ENCODE measurements at places on chromosomes 13 and 19.

DNA sequence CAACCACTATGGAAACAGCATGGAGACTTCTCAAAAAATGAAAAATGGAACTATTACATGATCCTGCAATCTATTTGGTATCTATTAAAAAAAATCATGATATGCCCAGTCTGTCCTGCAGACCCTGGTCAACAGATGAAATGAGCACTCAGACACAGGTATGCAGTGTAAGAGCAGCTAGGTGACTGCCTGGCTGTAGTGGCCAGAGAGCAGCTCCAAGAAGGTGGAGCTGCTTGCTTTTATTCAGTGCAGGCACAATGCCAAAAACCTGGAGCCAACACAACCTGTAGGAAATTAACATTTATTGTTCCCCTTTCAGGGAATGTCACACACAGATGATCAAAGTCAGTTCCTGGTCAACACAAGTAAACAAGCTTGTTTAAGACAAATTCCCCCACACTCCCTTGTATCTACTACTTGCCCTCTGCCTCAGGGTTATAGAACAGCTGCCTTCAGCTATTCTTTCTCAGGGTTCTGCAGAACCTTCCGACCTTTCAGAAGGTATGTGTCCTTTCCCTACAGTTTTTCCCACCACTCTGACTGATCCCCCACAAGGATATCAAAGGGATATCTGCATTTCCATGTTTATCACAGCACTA is 933.7 kb upstream of the SLITRK5 start:
- H3K27ac ChIP-seq = no peak overlapping the region
- H3K36me3 ChIP-seq = no peaks in the 10 kb centered on the region
- H3K4me3 ChIP-seq = no peak overlapping the region
- DNase-seq = no peak
- H3K4me1 ChIP-seq = no peaks in the 10 kb centered on the region

GRCh38 chr13:111604097-111604496 is 283.7 kb downstream of the TEX29 start:
- no peaks in the 10 kb centered on the region for H3K36me3 ChIP-seq
- H3K4me3 ChIP-seq = no peak overlapping the region
- H3K27ac ChIP-seq = no peak overlapping the region
- H3K27me3 ChIP-seq = no peaks in the 10 kb centered on the region
- no peaks in the 10 kb centered on the region for H3K4me1 ChIP-seq
- DNase-seq = no peak

- DNase-seq = no peak
- H3K4me3 ChIP-seq = no peak overlapping the region
- H3K36me3 ChIP-seq = no peaks in the 10 kb centered on the region
Measured at GRCh38 chr13:88086577-88086976, 415.4 kb downstream of the SLITRK5 start.

- no peak for DNase-seq
- no peaks in the 10 kb centered on the region for H3K36me3 ChIP-seq
- H3K27ac ChIP-seq = no peak overlapping the region
- H3K4me1 ChIP-seq = no peaks in the 10 kb centered on the region
Measured at GRCh38 chr13:80389073-80390038, 48.4 kb upstream of the SPRY2 start.

DNA sequence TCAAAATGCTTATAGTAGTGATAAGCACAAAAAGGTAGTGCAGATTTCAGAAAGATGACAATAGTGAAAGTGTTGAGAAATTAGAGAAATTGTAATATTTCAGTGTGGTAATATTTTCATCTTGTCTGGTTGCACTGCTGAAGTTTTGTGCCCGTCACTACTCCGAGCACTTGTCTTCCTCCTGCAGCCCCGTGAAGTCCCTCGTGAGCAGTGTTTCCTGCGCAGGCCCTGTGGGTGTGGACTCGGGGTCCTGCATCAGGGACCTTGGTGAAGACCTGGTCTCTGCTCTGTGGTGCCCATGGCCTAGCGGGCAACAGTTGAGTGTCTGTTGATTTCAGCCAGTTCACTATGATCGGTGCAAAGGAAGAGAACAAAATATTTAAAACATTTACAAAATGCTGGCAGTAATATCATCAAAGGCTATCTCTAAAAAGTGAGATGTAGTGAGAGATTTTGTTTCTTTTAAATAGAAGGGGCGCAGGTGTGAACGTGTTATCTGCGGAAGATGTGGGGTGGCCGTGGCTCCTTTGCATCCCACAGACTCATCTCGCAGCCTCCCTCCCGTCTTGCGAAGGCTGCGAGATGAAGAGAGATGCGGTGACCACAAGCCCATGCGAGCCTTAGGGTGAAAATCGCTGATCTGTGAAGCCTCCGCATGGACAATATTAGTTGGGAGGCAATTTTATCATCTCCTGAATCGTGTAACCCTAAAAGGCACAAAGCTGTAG is 27.7 kb upstream of the DCUN1D2 start:
- H3K36me3 ChIP-seq = no peaks in the 10 kb centered on the region
- H3K27ac ChIP-seq = no peak overlapping the region
- no peak for DNase-seq
- no peaks in the 10 kb centered on the region for H3K27me3 ChIP-seq

DNA sequence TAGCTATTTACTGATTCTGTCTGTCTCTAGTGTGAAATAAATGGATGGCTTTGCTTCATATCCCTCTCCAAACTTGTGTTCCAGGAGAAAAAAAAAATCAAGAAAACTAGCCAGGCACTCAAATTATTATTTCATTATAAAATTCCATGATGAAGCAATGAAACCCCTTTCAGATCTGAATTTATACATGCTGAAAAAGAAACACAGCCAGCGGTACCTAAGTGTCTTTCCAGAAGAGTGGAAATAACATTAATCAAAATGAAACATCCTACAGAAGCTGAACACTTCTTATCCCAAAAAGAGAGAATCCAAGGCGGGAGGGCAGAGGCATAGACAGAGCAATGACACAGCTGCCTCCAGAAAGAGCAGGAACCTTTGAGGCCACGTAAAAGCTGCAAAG is 15.9 kb downstream of the ENOX1 start:
- no peaks in the 10 kb centered on the region for H3K27me3 ChIP-seq
- H3K4me1 ChIP-seq = no peaks in the 10 kb centered on the region
- H3K4me3 ChIP-seq = no peak overlapping the region
- no peak for DNase-seq

DNA sequence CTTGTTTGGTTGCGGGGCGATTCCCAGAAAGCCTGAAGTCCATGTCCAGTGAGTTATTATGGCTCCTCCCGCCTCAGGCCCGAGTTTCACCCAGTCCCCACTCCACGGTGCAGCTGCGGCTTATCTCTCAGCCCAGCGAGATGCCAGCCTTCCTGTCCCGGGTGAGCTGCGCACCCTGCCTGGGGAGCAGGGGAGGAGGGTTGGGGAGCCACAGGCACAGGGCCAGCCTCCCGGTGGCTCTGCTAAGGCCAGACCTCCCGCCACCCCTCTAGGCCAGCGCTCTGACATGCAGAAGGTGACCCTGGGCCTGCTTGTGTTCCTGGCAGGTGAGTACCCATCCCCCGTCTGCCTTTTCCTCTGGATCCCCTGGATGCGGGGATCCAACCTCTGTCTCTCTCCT is 3.5 kb downstream of the FXYD3 start:
- H3K27ac ChIP-seq = peak overlapping the region; percentile 86
- peaks cover 3% of the 10 kb centered on the region for H3K4me1 ChIP-seq
- no peaks in the 10 kb centered on the region for H3K27me3 ChIP-seq
- peak overlapping the region; percentile 75 for H3K4me3 ChIP-seq
- DNase-seq = no peak

DNA sequence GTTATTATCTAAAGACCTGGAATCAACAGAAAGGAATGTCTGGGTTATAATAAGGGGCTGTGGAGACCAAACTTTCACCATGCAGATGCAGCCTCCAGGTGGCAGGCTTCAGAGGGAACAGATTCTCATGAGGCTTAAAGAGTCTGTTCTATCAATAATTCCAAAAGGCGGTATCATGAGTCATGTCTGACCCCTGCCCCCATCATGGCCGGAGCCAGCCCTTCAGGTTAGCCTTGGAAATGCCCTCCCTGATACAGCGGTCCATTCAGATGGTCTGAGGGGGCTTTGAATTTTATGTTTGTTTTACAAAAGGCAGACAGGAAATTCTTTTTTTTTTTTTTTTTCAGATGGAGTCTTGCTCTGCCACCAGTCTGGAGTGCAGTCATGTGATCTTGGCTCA is 21.7 kb upstream of the LAMP1 start:
- no peak overlapping the region for H3K4me3 ChIP-seq
- no peak overlapping the region for H3K27ac ChIP-seq
- no peaks in the 10 kb centered on the region for H3K27me3 ChIP-seq
- no peak for DNase-seq

DNA sequence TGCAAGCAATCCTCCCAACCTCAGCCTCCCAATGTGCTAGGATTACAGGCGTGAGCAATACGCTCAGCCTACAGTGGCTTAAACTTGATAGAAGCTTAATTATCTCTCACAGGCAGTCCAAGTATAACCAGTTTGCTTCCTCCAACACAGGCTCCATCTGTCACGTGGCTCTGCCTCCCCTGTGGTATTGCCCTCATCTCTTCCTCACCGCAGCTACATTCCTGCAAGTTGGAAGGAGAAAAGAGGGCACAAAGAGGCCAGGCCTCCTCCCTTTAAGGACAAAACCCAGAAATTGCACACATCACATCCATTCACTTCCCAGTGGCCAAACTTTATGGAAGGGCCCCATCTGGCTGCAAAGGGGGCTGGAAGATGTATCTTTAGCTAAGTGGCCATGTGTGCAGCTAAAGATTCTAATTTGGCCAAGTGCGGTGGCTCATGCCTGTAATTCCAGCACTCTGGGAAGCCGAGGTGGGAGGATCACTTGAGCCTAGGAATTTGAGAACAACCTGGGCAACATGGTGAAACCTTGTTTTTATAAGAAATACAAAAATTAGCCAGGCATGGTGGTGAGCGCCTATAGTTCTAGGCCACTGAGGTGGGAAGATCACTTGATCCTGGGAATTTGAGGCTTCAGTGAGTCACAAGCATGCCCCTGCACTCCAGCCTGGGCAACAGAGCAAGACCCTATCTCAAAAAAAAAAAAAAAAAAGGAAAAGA is 3.1 kb upstream of the SDHAF1 start:
- peaks cover 1% of the 10 kb centered on the region for H3K27me3 ChIP-seq
- H3K27ac ChIP-seq = no peak overlapping the region
- no peak for DNase-seq
- H3K4me1 ChIP-seq = peaks cover 7% of the 10 kb centered on the region

DNA sequence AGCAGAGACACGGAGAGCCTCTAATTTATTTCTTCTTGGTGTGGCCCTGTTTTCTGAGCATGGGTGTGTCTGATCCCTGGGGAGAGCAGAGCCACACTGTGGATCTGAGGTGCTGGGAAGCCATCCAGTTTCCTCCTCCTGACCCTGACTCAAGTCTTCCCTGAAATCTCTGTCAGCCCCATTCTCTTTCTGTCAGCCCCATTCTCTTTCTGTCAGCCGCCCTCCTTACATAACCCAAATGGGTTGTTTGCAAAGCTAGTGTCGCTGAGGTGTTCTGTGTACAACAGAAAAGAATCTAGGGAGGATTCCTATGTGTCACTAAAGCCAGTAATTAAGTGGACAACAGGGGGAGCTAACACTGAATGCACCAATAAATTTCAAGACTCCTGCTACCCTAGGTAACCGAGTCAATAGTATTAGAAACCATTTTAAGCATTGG is 50.2 kb downstream of the LRCH1 start:
- no peak overlapping the region for H3K27ac ChIP-seq
- H3K4me1 ChIP-seq = peaks cover 13% of the 10 kb centered on the region
- H3K36me3 ChIP-seq = no peaks in the 10 kb centered on the region

DNA sequence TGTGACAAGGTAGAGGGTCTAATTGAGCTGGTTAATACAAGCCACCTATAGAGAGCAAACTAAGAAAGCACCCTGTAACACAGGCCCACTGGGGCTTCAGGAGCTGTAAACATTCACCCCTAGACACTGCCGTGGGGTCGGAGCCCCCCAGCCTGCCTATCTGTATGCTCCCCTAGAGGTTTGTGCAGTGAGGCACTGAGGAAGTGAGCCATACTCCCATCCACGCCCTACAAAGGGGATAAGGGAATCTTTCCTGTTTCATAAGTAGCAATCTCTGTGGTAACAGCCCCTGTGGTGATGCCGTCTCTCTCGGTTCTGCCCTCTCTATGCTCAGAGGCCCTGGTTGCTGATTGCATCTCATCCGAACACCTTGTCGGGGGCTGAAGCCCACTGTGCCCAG is 94.2 kb upstream of the GJB6 start:
- H3K27ac ChIP-seq = no peak overlapping the region
- DNase-seq = no peak
- H3K36me3 ChIP-seq = no peaks in the 10 kb centered on the region
- no peaks in the 10 kb centered on the region for H3K27me3 ChIP-seq

DNA sequence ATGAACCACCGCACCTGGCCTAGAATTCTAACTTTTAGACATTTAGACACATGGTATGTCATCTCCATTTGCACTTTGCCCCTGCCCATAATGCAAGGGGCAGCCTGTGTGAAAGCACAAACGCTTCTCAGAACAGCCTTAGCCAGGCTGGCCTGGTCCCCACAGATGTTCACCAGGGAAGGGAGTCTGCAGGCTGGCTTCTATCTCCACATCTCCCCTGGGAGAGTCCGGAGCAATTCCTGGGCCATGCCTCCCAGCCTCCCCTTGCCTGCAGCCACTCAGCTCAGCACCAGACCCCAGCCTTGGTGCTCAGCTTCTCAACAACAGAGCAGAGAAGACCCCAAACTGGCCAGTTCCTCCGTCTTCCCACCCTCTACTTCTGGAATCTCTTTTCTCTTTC is 21.7 kb upstream of the LSM14A start:
- H3K27ac ChIP-seq = no peak overlapping the region
- H3K4me1 ChIP-seq = no peaks in the 10 kb centered on the region
- no peak overlapping the region for H3K4me3 ChIP-seq
- no peak for DNase-seq
- no peaks in the 10 kb centered on the region for H3K27me3 ChIP-seq

DNA sequence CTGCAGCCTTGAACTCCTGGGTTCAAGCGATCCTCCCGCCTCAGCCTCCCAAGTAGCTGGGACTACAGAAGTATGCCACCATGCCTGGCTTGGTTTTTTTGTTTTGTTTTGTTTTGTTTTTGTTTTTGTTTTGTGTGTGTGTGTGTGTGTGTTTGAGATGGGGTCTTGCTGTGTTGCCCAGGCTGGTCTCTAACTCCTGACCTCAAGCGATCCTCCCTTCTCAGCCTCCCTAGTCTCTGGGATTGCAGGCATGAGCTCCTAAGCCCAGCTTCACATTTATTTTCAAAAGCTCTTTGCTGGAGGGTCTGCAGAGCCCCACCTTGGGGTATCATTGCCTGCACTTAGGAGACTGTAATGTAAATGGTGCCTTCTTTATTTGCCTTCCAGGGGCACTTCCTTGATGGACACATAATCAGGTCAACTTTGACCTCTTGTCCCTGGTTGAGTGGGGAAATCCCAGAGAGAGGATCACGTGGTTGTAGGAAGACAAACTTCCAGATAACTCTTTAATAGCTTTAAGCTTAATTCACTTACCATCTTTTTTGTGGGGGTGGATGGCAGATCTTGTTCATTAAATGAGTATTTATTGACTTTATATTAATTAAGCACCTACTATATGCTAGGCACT is 72.9 kb upstream of the NPAS1 start:
- DNase-seq = no peak
- no peaks in the 10 kb centered on the region for H3K36me3 ChIP-seq
- H3K27me3 ChIP-seq = no peaks in the 10 kb centered on the region
- H3K27ac ChIP-seq = peak overlapping the region; percentile 2
- no peak overlapping the region for H3K4me3 ChIP-seq

Measured in breast epithelium (tissue), 4 donors.